CD4-positive, alpha-beta T cell treated with Interleukin-6 at 100 ng/mL for 8 hours (primary cell): ENCODE measurements at places on chromosomes 7 and 10.

- no peak for DNase-seq
Observed at GRCh38 chr7:120554960-120555571, 282.1 kb downstream of the KCND2 start.

- DNase-seq: no peak
Observed at GRCh38 chr10:95125582-95125981, 56.3 kb upstream of the CYP2C8 start.

- no peak for DNase-seq
Observed at GRCh38 chr10:122375679-122376160, 1.2 kb downstream of the PLEKHA1 start.

GRCh38 chr7:31734456-31734855 lies 47.4 kb downstream of the PPP1R17 start:
- DNase-seq: no peak

- no peak for DNase-seq
Observed at GRCh38 chr10:21602313-21602712, 68.3 kb downstream of the MLLT10 start.

DNA sequence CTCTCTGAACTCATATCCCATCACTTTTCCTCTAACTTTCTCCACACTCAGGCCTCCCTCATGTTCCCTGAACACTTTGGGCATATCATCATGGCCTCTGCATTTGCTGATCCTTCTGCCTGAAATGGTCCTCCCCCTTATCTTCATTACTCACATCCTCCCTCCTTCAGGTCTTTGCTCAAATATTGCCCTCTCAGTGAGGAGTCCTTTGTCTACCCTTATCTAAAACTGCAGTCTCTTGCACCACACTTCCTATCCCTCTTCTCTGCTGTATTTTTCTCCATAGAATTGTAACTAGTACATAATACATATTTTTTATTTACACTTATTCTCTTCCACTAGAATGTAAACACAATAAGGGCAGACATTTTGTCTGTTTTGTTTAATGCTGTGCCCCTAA lies 41.7 kb downstream of the DNAJC1 start:
- DNase-seq: no peak

- no peak for DNase-seq
Observed at GRCh38 chr10:61301575-61301974, 151.6 kb downstream of the TMEM26 start.

- DNase-seq: no peak
Observed at GRCh38 chr7:30934225-30934624, 22.6 kb downstream of the AQP1 start.

DNA sequence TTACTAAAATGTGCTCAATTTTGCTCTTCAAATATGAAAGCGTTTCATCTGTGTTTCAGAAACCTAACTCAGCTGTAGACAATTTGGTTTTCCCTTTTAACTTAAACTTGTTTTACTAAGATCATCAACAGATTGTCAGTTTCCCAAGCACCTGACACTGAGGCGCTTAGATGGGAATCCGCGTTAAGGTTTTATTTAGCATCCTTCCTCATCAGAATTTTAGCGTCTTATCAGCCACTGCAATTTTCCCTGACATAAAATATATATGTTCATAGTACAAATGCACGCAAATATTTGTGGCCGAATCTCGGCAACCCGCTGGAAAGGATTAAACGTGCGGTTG lies 1.2 kb downstream of the SGCE start:
- no peak for DNase-seq

DNA sequence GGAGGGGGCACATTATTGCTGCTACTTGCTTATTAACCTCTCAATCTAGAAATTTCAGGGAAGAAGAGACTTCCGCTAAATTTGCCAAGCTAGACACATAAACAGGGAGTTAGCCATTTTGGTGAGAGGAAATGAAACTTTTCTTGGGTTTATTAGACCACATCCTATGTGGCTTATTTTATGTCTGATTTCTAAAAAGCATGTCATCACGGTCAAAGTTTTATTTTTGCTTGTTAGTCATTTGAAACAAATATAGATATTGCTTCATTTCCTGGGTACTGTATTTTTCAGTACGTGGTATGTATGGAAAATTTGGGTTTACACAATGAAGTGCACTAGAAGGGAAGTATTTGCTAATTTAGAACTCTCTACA lies 144.1 kb downstream of the TCF7L2 start:
- DNase-seq: peak; percentile 8

DNA sequence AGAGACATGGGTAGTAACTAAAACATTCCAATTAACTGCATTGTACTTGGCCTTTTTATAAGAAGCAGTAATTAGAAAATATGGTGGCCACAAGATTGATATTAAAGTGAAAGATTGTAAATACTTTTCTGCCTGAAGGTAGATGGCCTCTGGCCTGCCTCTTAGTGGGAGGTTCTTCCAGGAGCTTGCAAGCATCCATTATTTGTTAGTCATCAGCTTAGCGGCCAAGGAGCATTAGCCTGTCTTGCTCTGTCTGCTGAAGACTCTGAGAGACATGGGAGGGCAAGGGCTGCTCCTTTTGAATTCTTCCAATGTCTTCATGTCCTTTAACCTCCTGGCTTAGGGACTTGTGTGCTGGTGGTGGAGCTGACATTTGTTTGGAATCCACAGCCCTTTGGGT lies 80.4 kb downstream of the TCF7L2 start:
- no peak for DNase-seq

GRCh38 chr7:26305869-26306665 lies 14.4 kb downstream of the SNX10 start:
- DNase-seq: no peak

GRCh38 chr7:134089446-134089845 lies 37.7 kb upstream of the LRGUK start:
- DNase-seq: no peak

GRCh38 chr7:96016735-96017134 lies 244.4 kb downstream of the DYNC1I1 start:
- DNase-seq: no peak

DNA sequence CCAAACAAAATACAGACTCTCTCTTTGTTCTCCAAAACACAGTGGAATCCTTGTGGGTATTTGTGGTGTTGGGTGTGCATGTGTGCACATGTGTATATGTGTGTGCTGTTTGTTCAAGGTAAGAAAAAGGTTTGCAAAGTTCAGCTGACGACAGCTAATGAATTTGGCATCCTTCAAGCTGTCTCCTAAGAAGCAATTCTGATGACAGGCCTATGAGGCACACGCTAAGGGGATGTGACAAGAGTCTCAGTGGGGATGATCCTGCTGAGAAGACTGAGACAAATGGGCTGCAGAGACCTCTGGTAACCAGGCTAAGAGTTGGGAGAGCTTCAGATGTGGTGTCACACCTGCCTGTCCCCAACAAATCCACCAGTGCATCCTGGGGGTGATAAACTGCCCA lies 26.5 kb upstream of the CELF2 start:
- DNase-seq: no peak

GRCh38 chr7:119720541-119720940 lies 552.4 kb upstream of the KCND2 start:
- DNase-seq: no peak

- DNase-seq: no peak
Observed at GRCh38 chr10:86290933-86291615, 75.5 kb downstream of the GRID1 start.

DNA sequence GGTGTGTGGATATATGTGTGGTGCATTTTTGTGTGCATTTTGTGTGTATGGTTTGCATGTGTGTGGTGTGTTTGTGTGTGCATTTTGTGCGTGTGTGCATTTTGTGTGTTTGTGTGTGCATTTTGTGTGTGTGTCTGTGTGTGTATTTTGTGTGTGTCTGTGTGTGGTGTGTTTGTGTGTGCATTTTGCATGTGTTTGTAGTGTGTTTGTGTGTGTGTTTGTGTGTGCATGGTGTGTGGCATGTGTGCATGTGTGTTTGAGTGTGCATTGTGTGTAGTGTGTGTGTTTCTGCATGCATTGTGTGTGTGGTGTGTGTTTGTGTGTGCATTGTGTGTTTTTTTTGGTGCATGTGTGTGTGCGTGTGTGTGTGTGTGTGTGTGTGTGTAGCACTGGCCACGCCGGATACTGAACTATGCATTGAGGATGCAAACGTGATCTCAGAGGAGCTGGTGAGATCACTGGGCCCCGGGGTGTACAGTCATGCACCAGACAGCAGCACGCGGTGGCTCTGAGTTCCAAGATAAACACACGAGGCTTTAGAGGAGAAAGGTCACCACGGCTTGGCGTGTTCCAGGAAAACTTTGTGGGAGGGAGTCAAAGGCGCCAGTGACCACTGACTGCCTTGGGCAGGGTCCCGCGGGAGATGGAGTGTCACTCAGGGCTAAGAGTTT lies 106.6 kb upstream of the SHH start:
- no peak for DNase-seq

GRCh38 chr10:133261726-133262325 lies 14.8 kb downstream of the ADAM8 start:
- DNase-seq: peak; percentile 79

DNA sequence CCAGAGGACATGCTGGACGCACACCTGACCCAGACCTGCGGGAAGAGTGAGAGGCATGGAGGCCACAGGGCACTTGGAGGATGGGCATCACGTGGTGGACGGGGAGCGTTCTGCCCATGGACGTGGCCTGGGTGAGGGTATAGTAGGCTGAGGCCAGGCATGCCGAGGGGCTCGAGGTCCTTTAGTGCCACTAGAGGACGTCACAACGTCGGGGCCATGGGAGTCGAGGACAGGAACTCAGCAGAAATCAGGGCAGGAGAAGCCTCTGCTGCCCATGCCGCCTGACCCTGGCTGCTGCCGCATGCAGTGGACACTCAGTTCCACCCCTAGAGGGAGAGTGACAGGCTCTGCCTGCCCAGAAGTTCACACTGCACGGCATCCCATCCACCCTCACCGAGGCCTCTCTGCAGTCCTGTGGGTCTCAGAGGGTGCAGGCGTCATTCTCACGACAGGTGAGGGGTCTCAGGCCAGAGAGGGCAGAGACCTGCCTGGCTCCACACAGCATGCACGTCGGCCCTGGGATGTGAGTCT lies 198.7 kb downstream of the ADARB2 start:
- no peak for DNase-seq

DNA sequence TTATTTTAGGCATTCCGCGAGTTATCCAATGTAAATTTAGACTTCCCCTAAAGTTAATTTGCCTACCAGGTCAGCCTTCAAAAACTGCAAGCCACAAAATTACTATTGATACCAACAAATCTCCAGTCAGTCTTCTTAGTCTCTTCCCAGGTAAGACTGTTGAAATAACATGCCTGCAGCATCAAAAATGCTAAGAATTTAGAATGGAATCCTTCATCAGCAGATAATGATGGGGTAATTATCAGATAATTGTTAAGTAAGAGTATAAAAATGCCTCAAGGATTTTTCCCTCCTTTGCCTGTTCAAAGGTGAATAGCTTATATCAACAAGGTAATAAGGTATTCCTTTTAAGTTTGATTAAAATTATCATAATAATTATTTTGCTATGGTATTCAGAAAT lies 228.5 kb downstream of the BBS9 start:
- DNase-seq: no peak

DNA sequence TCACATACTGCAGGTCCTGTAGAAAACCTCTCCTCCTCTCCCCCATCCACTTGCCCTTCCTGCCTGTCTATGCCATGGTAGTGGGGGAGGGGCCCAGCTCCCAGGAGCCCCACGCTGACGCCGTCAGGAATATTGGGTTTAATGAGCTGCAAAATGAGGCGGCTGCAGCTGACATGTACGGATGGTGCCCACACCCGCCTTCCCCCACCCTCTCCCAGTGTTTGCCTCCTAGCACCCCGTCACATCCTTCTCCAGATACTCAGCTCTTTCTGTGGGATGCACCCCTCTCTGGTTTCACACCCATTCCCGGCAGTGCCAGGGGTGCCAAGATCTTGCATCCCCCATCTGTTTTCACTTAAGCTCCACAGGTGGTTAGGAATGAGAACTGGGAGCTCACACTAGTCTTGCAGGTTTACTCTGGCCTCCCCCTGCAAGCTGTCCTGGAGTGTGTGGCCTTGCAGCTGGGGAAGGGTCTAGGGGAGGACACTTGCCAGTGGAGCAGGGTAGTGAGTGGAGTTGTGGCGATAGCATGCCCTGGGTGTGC lies 26.1 kb downstream of the GBX1 start:
- DNase-seq: no peak

- DNase-seq: no peak
Observed at GRCh38 chr7:157516911-157517781, 180.3 kb downstream of the DNAJB6 start.

- peak; percentile 50 for DNase-seq
Observed at GRCh38 chr7:114931656-114932011, 9.7 kb downstream of the MDFIC start.

DNA sequence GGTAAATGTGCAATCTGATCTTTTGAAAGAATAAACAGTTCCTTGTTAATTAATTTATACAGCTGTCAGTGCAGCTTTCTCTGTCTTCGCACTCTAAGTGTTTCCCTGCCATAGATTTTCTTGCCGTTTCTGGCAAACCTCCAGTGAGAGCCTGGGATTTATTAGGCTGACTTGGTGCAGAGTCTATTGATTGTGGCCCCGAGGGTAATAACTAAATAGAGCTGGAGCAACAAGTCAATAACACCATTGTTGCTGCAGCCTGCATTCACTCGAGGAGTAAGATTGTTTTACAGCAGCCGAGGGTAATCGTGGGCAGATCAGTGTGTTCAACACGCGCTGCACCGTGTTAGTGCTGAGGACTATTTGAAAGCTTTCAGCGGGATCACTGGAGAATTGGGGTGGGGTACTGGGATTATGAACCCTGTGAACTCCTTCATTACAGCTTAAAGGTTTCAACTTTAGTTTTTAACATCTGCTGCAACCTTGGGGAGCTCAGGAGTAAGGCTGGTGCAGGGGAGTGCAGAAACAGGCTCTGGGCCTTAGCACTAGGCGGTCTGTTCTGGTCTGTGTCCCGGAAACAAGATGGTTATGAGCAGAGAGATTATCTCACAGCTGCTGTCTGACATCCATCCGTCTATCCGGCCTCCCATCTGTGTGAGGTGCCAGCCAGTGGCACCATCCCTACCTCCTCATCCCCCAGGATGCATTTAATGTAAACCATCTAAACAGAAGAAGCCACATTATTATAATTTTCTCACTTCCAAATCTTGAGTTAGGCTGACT lies 174.0 kb upstream of the TCF7L2 start:
- DNase-seq: no peak

- no peak for DNase-seq
Observed at GRCh38 chr7:1900847-1901246, 230.8 kb downstream of the ELFN1 start.

- no peak for DNase-seq
Observed at GRCh38 chr7:153808117-153808516, 244.1 kb upstream of the DPP6 start.

- no peak for DNase-seq
Observed at GRCh38 chr7:151707105-151707469, 169.8 kb downstream of the PRKAG2 start.

GRCh38 chr7:21125297-21125696 lies 302.6 kb upstream of the SP4 start:
- no peak for DNase-seq

DNA sequence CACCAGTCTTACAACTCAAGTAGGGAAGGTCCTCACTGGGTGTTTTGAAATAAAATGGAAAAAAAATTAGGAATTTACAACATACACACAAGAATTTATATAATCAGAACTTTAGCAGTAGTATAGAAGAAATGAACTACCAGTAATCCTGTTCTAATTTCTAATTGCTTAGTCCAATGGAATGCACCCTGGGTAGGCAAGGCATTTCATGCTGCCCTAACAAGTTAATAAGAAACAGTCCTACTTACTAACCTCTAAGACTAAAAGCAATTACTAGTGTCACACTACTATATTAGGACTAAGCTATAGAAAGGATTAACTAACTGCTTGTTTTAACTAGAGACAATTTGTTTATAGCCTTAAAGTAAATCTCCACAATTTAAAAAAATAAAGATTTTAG lies 158.1 kb downstream of the BTAF1 start:
- DNase-seq: no peak
